ENCODE measurements at places on chromosomes 2 and 18.
A peak's percentile ranks its signal among the peaks of the same experiment; 100 is the strongest.

DNA sequence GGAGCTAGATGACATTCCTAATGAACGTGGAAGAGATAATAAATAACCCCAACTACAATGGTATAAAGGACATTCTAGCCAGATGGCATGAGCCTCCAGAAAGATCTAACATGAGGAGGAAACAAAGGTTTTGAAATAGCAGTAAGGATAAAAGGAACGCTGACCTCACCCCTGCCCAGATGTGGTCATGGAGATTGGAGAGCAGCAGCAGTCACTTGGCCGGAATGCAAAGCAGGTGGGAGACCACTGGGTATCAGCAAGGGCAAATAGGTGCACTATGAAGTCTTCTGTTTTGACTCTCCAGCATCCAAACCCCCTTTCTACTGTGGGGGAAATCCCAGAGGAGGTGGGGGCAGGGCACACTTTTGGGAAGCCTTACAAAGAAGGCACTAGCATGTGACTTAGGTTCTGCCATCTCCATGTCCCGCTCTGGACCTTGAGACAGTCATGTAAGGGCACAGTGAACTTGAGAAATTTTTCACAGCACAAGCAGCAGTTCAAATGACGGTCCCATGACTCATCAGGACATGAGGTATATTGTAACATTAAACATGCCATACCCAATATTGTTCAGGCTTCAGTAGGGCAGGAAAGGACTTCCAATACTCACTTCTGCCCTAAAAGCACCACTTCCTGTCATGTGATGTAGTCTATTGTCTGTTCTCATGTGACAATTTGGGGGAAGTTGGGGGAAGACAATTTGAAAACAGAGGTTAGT lies 55.2 kb downstream of the METTL4 start:
- no peak for DNase-seq

DNA sequence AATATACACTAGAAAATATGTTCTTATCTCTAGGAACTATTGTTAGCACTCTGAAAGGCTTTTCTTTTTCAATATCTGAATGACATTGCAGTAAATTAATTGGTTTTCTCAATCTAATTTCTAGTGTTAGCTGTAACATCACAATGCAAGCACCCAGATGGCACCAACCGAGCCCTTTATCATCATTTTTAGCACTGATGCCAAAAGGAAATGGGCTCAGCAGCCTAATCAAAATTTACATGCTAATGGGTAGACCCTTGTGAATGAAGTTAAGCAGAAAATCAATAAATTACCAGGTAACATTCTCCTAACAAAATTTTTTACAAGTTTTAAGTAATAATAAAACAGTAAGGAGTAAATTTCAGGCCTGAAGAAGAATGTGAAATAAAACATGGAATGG lies 53.5 kb upstream of the PGAP1 start:
- DNase-seq, result no peak

- DNase-seq, result no peak
Measured at GRCh38 chr2:201237486-201238123, 22.7 kb upstream of the CASP8 start.

DNA sequence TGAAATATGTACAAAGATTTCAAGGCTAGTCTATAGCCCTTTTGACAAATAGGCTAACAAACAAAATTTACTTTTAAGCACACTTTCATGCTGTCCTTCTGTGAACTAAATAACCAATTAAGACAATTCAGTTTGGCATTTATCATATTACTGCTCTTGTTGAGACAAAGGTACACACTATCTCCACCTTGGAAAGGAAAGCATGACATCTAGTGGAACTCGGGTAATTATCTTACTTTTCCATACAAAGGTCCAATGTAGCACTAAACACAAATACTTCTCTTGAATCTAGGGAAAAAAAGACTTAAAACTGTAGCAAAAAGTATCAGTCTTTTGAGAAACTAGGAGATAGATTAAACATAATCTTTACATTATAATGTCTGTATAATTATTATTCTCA lies 125.0 kb upstream of the CD226 start:
- no peak for DNase-seq

DNA sequence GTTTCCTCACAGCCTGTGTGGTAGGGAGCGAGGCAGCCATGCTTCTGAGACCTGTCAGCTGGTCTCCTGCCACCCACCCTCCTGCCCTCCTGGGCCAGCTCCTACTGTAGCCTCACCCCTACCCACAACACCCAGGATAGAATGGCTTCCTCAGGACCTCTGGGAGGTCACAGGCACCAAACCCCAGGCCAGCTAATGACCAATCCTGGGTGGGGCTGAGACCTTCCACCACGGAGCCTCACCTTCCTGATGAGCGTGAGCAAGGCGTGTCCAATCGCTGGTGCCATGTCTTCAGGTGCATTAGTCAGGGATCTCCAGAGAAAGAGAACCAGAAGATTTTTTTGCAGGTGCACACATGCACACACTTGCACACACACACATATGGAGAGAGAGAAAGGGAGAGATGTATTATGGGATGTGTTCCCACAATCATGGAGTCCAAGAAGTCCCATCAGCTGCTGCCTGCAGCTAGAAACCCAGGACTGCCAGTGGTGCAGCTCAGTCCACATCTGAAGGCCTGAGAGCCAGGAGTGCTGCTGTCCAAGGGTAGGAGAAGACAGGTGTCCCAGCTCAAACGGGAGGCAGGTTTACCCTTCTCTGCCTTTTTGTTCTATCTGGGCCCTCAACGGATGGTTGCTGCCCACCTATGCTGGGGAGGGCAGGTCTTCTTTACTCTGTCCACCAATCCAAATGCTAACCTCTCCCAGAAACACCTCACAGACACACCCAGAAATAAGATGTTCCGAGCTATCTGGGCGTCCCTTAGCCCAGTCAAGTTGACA lies 70.4 kb upstream of the HDAC4 start:
- no peak for DNase-seq

GRCh38 chr2:235568431-235568830 lies 74.6 kb downstream of the AGAP1 start:
- DNase-seq, result no peak

DNA sequence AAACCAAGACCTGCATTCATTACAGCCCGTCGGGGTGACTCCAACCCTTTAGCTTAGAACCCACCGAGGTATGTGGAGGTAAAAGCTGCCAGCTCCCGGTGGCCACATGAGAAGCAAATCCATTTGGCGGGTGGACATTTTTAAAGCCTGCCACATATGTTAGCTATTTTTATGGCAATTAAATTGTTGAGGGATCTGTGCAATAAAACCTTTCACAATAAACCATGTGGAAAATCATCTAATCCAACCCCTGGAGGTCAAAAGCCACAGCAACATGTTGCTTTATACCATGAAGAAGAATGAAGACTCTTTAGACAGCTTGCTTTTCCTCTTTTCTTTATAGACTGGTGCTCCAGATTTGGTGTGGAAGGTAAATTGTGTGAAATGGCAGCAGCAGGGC lies 176.3 kb downstream of the AGPS start:
- DNase-seq, result no peak

- DNase-seq, result no peak
Measured at GRCh38 chr2:171703574-171704347, 16.5 kb downstream of the DYNC1I2 start.

- no peak for DNase-seq
Measured at GRCh38 chr2:232415736-232416520, 9.3 kb downstream of the ALPG start.

DNA sequence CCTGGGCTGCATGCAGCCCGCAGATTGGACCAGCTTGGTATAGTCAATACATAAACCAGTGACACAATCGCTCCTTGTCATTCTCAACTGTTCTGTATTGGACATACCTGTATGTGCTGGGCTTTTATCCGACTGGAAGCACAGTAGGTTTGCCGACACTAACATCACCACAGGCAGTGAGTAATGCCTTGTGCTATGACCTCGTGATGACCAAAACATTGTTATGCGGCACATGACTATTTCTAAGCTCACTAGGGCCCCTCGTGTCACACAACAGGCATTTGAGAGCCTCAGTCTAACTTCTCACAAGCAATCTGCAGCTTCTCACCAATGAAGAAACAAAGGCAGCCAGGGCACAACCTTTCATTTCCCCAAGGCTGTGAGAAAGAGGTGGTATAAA lies 320.8 kb downstream of the AFF3 start:
- no peak for DNase-seq

GRCh38 chr2:16005816-16006536 lies 65.6 kb downstream of the MYCN start:
- DNase-seq, result no peak

DNA sequence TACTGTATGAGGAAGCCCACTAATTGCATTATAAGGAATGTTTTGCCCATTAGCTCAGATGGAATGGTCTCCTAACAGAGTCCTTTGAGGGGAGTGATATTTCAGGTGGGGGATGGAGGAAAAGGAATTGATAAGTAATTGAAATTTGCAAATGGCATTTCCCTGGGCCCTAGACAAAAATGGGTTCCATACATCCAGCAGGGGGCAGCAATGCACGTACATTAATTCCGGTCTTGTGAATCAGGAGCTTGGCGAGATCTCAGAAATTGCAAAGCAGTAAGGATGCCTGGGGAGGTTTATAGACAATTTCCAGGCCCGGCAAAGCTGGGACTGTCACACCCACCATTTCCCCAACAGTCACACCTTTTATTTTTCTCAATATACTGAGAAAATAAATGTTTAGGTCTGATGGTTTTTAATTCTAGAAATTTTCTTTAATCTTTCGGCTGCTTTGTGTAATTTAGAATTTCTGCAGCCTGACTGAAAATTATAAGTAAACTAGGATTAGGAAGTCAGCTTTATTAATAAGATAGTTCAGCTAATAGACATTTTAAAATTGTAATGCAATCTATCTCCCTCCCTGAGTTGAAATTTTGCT lies 122.8 kb downstream of the LYPD1 start:
- peak; percentile 87 for DNase-seq

DNA sequence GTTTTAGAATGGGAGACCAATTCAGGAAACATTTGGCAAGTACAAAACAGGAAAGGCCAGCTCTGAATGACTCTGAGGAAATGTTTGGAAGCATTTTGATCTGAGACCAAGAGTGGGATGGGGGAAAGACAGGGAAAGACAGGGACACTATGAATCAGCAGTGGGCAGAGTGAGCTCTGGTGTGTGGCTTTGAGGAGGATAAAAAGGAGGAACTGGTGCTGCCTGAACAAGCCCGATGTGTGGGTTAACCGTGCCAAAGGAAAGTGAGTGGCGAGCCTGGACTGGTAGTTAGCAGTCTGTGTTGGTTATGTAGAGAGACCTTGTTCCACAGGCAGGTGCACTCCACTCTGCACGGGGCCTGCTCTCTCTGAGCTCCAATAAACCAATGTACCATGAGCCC lies 5.3 kb downstream of the MFSD6 start:
- no peak for DNase-seq

DNA sequence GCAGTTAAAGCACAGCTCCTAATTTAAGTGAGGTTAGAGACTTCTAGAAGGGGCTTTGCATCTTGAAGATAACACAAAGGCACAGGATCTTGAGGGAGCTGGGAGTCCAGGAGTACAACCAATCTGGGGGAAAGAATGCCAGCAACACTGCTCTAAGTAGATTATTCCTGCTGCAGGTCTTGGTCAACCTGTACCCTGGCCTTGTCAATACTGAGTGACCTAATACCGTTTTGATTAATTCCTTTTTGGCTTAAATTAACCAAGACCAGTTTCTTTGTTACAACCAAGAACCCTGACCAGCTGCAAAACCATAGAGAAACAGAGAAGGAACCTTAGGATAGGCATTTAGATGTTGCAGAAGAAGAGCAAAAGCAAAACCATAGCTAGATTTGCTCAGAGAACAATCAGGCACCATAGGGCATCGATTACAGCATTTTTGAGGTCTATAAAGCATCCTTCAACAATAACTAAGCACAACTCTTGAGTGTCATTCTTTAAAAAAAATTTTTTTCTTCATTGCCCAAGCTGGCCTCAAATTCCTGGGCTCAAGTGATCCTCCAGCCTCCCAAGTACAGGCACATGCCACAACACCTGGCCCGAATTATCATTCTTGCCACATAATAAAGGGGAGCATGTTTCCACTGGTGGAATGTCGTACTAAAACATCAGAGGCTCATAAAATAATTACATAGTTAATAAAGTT lies 6.3 kb downstream of the STARD7 start:
- DNase-seq, result no peak

- DNase-seq, result no peak
Measured at GRCh38 chr2:173652311-173652710, 297.6 kb downstream of the CDCA7 start.

- no peak for DNase-seq
Measured at GRCh38 chr2:226943862-226944620, 108.2 kb downstream of the RHBDD1 start.

- DNase-seq, result no peak
Measured at GRCh38 chr2:162058973-162059668, 14.9 kb downstream of the DPP4 start.

- no peak for DNase-seq
Measured at GRCh38 chr2:50535971-50536759, 495.8 kb downstream of the NRXN1 start.

- no peak for DNase-seq
Measured at GRCh38 chr2:118580651-118581050, 266.8 kb downstream of the EN1 start.

GRCh38 chr2:173048897-173049661 lies 26.6 kb upstream of the MAP3K20 start:
- peak; percentile 56 for DNase-seq

- no peak for DNase-seq
Measured at GRCh38 chr18:14974576-14974975, 226.6 kb downstream of the ANKRD30B start.

DNA sequence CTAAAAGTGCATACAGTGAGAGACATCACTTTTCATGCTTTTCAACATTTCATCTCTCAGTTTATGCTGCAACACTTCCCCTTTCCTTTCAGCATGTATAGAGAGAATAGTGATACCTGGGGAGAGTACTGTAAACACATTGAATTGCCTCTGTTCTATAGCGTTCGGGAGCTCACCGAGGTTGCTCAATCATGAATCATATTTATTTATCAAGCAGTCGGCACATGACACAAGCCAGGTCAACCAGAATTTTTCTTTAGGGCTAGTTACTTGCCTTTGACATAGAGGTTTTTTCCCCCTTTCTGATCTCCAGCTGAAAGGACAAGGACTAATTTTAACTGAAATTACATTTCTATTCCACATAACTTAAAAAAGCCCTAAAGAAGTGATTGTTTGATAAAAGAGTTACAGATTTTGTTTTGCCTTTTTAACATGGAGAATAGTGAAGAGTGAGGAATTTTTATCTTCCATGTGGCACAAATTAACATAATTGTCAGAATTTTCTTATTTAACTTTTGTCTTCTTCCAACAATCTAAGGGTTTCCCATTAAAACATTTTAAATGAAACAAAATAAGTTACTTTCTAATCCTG lies 690.9 kb upstream of the TMEFF2 start:
- no peak for DNase-seq

DNA sequence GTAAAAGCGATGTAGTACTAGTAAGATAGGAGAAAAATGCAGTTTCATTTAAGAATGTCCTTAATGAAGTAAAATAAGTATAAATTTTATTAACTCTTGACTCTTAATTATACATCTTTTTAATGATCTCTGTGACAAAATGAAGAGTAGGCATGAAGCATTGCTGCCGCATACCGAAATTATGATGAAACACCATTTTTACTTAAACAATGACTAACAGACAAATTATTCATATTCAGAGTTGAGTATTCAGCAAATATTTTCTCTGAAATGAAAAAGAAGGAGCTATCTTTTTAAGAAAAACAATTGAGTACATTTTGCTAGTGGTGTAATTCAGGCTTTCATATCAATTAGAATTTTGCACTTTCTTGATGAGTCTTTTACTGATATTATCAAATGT lies 150.6 kb upstream of the DOCK10 start:
- DNase-seq, result no peak

- no peak for DNase-seq
Measured at GRCh38 chr2:98455494-98455976, 10.9 kb downstream of the INPP4A start.
